ENCODE measurements at places on chromosomes 6 and 20. TPM values are rescaled to one million over a fixed set of nuclear protein-coding genes. Genes with fewer than 3 reads are reported as not detected.

Gene DHX35
- total RNA-seq = 16.6 TPM

Gene TUBB2B
- total RNA-seq = 8.9 TPM

Gene TRDN
- 1.1 TPM for total RNA-seq

Gene RIPOR3
- total RNA-seq = 16.8 TPM

Gene LIN28B
- not detected for total RNA-seq

Gene LHFPL5
- not detected for total RNA-seq

Gene LY6G6D
- not detected for total RNA-seq

Gene C6orf132
- 19.0 TPM for total RNA-seq

Gene CUTA
- total RNA-seq = 107 TPM

Gene MEI4
- total RNA-seq = not detected

Gene LGSN
- not detected for total RNA-seq

Gene GPR6
- not detected for total RNA-seq

Gene PHACTR1
- total RNA-seq = 17.5 TPM

Gene RNF144B
- 43.5 TPM for total RNA-seq

Gene PARD6B
- 5.3 TPM for total RNA-seq

Gene MAS1
- not detected for total RNA-seq

Gene SLCO4A1
- total RNA-seq = 64.0 TPM

Gene EDN1
- 3.6 TPM for total RNA-seq

Gene CLVS2
- total RNA-seq = not detected

All from omental fat pad (tissue), 4 donors.